ENCODE measurements at places on chromosomes 11 and 22. TPM values are rescaled to one million over a fixed set of nuclear protein-coding genes. Genes with fewer than 3 reads are reported as not detected.

CELSR1 gene
- polyA plus RNA-seq: 0.14 TPM

KRTAP5-8 gene
- polyA plus RNA-seq: not detected

TYR gene
- not detected for polyA plus RNA-seq

APOL5 gene
- not detected for polyA plus RNA-seq

SCGB1A1 gene
- not detected for polyA plus RNA-seq
